RCC 7860 (cell line): ENCODE measurements at places on chromosomes 11 and 22.

GRCh38 chr11:23103416-23103815, 243.1 kb upstream of the CCDC179 start:
- DNase-seq, result no peak

DNA sequence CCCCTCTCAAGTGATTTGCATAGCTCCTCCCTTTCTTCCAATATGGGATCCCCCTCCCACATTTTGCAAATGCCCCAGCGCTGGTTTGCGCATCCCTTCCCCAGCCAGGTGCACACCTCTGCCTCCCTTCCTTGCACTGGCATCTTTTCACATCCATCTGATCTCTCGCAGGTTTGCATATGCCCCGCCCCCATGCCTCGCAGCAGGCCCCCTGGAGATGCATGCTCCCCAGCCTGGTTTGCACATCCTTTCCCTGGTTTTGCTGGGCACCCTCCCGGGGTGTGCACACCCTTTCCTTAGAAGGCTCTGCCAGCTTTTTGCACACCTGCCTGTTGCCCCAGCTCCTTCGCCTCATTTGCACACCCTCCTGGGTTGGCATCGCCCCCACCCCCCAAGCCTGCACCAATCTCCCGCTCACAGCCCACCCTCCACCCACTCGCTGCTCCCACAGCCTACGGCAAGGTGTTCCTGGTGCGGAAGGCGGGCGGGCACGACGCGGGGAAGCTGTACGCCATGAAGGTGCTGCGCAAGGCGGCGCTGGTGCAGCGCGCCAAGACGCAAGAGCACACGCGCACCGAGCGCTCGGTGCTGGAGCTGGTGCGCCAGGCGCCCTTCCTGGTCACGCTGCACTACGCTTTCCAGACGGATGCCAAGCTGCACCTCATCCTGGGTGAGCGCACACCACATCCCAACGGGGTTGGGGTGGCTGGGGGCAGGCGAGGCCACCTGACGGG, 917 bp downstream of the RPS6KA4 start:
- DNase-seq, result no peak

GRCh38 chr11:86722006-86722405, 49.6 kb upstream of the ME3 start:
- DNase-seq, result peak; percentile 16

- DNase-seq, result no peak
Measured at GRCh38 chr11:134663506-134664313, 251.7 kb upstream of the B3GAT1 start.

DNA sequence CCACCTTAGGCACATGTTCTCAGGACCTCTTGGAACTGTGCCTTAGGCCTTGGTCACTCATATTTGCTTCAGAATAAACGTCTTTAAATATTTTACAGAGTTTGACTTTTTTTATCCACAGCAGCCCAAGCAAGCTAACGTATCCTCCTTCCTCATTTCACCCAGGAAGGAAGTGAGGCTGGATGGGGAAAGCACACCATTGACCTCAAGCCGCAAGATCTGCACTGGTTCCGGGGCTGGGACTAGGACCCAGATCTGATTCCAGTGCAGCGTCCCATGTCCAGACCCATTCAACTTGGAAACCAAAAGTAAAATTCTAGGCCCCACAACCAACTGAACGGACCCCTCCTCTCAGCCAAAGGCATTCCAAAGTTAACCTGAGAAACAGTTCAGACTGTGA, 2.4 kb upstream of the LGALS12 start:
- no peak for DNase-seq

DNA sequence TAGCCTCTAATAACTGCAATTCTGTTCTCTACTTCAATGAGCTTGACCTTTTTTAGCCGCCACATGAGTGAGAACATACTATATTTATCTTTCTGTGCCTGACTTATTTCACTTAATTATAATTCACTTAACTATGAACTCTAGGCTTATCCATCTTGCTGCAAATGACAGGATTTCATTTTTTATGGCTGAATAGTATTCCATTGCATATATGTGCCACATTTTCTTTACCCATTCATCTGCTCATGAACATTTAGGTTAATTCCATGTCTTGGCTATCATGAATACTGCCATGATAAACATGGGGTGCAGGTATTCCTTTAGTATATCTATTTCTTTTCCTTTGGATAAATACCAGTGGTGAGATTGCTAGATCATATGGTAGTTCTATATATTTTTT, 85.2 kb downstream of the CWC15 start:
- DNase-seq, result no peak

GRCh38 chr11:8090756-8091155, 9.7 kb downstream of the TUB start:
- DNase-seq, result no peak
